ENCODE measurements at places on chromosomes 13 and 19.

DNA sequence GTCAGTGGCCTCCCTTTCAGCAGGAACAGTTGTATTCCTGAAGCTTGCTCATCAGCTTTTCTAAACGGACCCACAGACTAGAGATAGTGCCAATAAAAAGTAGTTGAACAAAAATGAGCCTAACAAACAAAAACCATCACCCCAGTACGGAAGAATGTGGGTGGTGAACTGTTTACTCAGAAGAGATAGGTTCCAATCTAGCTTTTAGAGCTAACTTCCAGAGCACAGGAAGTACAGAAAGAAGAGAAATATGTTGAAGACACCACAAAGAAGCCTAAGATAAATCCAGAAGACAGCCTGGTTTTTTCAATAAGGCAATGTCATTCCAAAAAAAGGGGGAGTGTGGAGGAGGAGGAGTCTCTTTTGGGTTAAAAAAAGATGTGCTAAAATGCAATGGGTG lies 2.8 kb upstream of the LMO7 start:
- no peak for DNase-seq

DNA sequence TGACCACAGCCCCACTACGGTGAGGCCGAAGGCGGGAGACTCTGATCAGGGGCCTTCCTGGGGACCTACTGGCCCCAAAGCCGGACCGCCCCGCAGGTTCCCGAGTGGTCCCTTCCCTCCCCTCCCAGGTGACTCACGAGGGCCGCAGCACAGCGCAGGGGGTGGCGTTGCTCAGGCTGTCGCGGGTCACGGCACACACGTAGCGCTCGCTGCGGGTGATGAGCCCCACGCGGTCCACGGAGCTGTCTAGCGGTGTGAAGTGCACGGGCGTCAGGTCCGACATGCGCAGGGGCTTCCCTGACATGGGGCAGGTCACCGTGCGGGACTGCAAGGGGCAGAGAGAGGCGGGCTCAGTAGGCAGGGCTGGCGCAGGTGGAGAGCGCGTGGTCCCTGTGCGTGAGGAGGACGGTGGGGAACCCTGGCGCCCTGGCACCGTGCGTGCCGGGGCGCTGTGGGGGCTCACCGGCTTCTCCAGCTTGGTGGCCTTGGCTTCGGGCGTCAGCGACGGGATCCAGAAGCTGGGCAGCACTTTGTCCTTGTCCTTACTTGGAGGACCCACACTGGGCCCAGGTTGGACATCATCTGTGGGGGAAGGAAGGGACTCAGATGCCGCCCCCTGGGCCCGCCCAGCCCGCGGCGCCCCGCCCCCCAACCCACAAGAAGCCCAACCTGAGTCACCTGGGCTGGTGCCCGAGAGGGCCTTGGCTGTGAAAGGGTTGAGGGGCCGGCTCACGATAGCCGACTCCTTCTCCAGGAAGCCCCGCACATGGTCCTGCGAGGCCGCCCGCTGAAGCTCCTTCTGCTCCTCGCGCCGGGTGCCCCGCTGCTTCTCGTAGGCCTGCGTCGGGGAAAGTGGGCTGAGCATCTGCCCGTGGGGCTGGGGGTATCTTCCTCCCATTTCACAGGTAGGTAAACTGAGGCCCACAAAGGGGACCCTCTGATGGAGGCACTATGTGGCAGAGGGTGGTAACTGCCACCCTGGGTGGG lies 23.7 kb downstream of the NOSIP start:
- no peak for DNase-seq

DNA sequence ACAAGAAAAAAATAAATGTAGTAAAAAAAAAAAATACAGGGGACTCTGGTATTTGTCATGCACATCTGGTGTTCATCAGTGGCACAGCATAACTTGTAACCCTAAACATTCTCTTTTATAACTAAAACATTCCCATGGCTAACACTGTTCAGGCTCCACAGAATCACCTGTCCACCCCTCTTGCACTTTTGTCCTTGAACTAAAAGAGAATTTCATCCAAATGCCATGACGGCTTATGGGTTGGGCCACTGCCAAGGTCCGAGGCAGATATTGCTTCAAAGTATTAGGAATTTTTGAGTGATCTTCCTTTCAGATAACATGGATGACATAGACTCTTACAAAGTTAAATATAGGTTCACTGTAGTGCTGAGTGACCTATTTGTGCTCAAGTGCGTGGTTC lies 25.7 kb upstream of the SERP2 start:
- no peak for DNase-seq

DNA sequence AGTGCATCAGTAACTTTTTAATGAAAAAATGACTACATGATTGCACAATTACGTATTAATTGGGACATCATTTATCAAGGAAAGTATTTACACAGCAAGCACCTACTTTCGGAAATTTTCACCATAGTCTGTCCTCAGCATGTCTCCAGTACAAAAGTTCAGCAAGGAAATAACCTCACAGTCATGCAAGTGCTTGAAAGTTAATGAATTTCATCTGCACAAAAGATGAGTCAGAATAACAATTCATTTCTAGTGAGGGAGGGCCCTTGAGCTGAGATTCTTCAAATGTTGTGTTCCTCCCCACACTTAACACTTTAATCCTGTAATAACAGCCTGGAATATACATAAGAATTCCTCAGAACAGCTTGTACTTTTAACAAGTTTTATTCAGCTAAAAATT lies 49.0 kb upstream of the OXGR1 start:
- no peak for DNase-seq

DNA sequence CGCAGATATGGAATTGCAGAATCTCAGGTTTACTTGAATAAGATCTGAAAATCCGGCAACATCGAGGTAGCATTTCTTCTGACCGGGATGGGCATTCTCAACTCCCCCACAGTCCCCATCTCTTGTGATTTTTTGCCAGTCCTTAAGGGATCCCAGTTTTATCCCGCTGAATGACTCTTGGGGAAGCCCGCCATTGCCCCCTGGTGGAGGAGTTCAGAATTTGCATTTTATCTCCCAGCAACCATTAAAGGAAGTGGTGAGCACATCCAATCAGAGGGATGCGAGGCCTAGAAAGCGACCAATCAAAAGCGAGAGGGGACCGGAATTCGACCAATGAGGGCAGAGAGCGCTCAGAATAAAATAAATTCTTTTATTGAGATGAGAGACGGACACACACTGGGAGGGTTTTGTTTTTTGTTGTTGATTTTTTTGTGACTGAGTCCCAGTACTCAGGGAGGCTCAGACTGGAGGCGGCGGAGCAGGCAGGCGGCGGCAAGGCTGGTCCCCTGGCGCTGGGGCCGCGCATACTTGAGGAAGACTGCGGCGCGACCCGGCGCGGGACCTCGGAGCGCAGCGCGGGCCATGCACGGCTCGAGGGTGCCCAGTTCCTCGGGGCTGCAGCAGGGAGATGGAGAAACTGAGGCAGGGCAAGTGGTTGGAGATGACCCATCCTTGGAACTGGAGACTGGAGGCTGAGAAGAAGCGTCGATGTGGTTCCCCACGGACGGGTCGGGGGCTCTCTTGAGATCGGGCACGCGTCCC lies 3.9 kb upstream of the TTC9B start:
- DNase-seq: peak; percentile 65

GRCh38 chr13:33509642-33510229 lies 224.2 kb upstream of the STARD13 start:
- DNase-seq: no peak

DNA sequence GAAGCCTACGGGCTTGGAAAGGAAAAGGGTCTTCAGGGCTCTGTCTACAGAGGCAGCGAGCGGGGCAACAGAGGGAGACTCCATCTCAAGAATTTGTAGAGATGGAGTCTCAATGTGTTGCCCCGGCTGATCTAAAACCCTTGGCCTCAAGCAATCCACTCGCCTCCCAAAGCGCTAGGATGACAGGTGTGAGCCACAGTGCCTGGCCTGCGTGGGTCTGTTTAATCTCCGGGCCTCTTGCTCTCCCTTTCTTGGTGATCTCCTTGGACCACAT lies 8.1 kb downstream of the RPS9 start:
- DNase-seq: no peak

DNA sequence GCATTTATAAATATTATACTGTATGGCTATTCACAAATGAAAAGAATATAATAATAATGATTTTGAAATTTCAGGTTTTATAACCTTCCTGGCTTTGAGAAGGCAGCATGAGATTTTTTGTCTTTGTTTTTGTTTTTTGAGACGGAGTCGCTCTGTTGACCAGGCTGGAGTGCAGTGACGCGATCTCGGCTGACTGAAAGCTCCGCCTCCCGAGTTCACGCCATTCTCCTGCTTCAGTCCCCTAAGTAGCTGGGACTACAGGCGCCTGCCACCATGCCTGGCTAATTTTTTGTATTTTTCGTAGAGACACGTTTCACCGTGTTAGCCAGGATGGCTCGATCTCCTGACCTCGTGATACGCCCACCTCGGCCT lies 64.1 kb downstream of the ZNF429 start:
- DNase-seq: no peak

GRCh38 chr19:4935444-4935843 lies 26.1 kb downstream of the UHRF1 start:
- DNase-seq: no peak

DNA sequence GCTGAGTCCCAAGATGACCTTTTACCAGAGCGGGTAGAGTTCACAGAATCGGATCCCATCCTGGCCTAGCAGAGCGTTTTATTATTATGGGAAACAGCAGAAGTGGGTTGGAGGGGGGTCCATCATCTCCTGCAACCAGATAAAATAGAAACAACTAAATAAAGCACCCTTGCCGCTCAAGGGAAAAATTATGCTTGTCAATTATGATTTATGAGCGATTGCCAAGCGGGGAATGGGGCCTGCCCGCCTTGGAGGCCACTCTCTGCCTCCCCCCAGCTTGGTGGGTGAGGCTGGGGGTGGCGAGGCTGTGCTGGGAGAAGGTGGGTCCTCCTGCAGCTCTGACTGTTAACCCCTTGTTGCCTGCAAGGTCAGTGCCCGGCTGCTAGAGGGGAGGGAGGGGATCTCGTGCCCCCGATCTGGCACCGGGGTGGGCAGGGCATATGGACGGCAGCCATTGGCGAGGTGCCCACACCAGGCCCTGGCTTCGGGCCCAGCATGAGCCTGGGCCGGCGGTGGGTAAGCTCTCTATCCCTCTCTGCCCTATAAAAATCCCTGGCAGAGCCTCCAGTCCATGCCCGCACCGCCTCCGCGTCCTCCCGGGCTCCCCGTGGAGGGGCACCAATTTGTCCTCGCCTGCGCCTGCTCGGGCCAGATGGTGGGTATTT lies 129.1 kb downstream of the URI1 start:
- DNase-seq: no peak

GRCh38 chr19:19631346-19631745 lies 3.3 kb upstream of the LPAR2 start:
- no peak for DNase-seq

DNA sequence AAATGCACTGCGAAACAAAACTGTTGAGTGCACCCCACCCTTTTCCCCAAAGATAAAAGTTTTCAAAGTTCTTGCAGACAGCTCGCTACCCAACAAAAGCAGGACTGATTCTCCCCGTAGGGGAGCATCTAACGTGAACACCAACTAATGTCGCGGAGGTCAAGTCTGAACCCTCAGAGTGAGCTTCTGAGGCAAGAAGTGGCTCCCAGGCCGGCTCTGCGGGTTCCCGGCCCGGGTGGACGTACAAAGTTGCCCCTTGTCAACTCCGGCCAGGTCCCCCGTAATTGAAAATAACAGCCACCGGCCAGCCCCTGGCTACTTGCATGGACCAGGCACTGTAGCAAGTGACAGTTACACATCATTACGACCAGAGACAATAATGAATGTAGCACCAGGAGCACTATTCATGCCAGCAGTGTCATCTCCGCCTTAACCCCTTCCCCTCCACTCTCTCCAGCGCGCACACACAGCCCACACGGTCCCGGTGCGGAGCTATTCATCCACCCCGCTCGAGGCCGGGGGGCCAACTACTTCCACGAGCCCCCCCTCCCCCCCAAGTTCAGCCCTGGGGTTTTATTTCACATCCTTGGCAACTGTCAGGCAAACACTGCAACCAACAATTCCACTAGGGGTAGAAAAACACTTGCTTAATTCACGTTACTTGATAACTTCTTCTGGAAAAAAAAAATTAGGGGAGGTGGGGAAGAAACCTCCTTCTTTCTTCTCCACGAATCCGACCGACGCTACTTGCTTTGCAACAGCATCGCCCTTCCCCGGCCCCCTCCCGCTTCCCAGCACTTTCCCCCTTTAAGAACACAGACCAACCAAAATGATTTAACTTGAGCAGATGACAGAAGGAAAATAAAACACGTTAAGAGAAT lies 1.2 kb downstream of the KLF12 start:
- DNase-seq: peak; percentile 17

DNA sequence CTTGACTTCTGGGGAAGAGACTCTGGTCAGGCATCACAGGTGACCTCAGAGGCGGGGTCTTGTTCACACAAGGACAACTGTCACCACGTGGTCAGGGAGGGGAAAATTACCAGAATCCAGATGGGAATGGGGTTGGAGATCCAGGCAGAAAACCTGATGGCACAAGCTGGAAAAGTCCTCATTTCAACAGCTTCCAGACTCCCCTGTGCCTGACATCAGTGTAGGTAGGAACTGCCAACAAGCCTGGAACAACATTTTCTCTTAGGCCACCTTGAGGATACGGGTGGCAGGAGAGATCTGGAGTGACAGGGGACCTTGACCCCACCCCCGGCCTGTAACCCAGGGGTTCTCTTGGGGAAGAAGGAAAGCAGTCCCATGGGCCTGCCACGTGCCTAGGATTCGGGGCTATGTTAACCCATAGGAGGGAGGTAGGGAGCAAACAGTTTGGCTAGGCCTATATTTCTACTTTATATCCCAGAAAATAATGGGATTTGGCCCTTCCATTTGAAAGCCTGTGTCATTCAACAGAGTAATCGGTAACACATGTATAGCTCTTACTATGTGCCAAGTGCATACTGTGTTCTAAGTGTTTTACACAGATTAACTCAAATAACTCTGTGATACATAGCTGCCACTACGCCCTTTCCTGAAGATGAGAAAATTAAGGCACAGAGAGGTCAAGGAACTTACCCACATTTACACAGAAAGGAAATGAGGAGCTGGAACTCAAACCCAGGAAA lies 44.9 kb upstream of the C13orf42 start:
- DNase-seq: no peak

- peak; percentile 58 for DNase-seq
Observed at GRCh38 chr13:60448907-60449510, 52.0 kb downstream of the TDRD3 start.

- DNase-seq: no peak
Observed at GRCh38 chr19:35048911-35049411, 7.4 kb downstream of the HPN start.

DNA sequence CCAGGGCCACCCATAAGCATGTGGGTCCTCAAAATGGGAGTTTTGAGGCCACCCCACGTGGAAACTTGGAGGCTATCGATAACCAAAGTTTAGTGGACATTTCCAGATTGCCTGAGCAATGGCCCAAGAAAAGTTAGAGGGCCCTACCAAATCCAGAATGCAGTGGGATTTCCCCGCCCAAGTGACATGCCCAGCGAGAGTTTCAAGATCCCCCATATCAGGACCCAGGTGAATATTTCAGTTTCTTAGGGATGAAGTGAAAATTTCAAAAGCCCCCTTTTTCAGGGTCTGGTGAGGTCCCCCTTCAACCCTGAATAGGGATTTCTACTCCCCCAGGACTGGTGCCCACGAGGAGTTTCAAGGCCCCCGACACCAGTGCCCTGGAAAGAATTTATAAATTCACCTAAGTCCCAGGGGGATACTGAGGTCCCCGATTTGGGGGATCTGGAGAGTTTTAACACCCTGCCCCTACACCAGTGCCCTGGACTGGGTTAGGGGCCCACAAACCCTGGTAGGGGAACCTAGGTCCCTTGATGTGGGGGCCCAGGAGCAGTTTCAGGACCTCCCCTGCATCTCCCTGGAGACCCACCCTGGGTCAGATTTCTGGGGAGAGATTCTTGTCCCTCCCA lies 695 bp downstream of the BST2 start:
- DNase-seq: no peak

GRCh38 chr13:94947965-94948371 lies 235.6 kb upstream of the SOX21 start:
- DNase-seq: no peak

- no peak for DNase-seq
Observed at GRCh38 chr13:40143559-40143958, 488.1 kb downstream of the COG6 start.

Data from AML-193 (cell line).